ENCODE measurements at places on chromosomes 3 and 15. TPM values are rescaled to one million over a fixed set of nuclear protein-coding genes. Genes with fewer than 3 reads are reported as not detected.
A peak's percentile ranks its signal among the peaks of the same experiment; 100 is the strongest.

Gene IFRD2
- 90.2 TPM for total RNA-seq

Gene APOD
- 0.97 TPM for total RNA-seq

- H3K27ac ChIP-seq: peak overlapping the region; percentile 98
- H3K4me1 ChIP-seq: peaks cover 74% of the 10 kb centered on the region
- H3K4me3 ChIP-seq: peak overlapping the region; percentile 52
- no peaks in the 10 kb centered on the region for H3K27me3 ChIP-seq
- DNase-seq: peak; percentile 91
- peaks cover 3% of the 10 kb centered on the region for H3K36me3 ChIP-seq
These were observed 414.9 kb downstream of the RBMS3 start for GRCh38 chr3:29695643-29696198.

- peak overlapping the region; percentile 17 for H3K27ac ChIP-seq
- H3K4me3 ChIP-seq: no peak overlapping the region
- DNase-seq: peak; percentile 47
- H3K27me3 ChIP-seq: no peaks in the 10 kb centered on the region
- H3K36me3 ChIP-seq: peaks cover 33% of the 10 kb centered on the region
These were observed 39.0 kb downstream of the CMSS1 start for GRCh38 chr3:99856437-99857220.

DNA sequence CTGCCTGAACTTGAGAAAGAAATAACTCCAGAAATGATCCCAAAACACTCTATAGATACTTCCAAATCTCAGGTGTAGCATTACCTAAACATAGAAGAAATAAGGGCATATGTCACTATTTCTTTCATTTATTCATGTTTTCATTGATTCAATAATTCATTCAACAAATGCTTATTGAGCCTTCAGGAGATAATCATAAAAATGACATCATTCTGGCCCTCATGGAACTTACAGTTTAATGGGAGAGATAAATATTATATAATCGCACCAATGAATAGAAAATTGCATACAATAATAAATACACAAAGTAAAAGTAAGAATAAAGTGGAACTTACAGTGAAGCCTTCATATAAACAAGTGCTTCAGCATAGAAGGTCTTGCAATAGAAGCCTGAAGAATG is 58.1 kb upstream of the NR2F2 start:
- no peak for DNase-seq
- no peak overlapping the region for H3K27ac ChIP-seq
- H3K36me3 ChIP-seq: no peaks in the 10 kb centered on the region
- H3K27me3 ChIP-seq: no peaks in the 10 kb centered on the region

- no peaks in the 10 kb centered on the region for H3K27me3 ChIP-seq
- H3K4me1 ChIP-seq: peaks cover 9% of the 10 kb centered on the region
- no peak overlapping the region for H3K27ac ChIP-seq
- H3K36me3 ChIP-seq: no peaks in the 10 kb centered on the region
- H3K4me3 ChIP-seq: no peak overlapping the region
These were observed 44.8 kb downstream of the SLC25A26 start for GRCh38 chr3:66265649-66266048.

GRCh38 chr15:85004550-85004949 is 22.9 kb downstream of the PDE8A start:
- H3K4me3 ChIP-seq: no peak overlapping the region
- H3K36me3 ChIP-seq: no peaks in the 10 kb centered on the region
- H3K4me1 ChIP-seq: no peaks in the 10 kb centered on the region
- H3K27ac ChIP-seq: no peak overlapping the region

DNA sequence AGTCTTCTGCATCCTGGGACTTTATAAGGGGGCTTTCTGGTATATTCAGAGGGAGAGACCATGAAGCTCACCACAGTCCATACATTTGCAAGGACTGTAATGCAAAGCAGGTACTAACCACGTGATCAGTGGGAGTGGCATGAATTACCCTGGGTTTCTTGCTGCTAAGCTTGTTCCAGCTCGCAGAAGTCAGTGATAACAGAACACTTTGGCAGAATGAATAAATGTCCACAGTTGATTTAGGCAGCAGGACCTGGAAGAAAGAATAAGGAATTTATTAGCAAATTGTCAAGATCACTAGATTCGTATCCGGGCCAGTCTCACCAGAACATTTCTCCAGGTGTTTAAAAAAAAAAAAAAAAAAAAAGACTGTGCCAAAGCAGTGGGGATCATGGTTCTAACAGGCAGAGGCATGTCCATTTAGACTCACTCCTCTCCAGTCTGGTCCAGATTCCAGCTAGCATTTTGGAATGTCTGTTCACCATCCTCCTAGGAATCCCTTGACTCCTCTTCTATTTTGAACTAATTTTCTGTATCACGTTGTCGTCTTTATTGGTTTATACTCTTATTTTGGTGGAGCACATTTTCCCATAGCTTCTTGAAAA is 24.5 kb downstream of the HHLA2 start:
- H3K27ac ChIP-seq: no peak overlapping the region
- no peaks in the 10 kb centered on the region for H3K36me3 ChIP-seq
- H3K27me3 ChIP-seq: no peaks in the 10 kb centered on the region
- H3K4me3 ChIP-seq: no peak overlapping the region
- no peak for DNase-seq

DNA sequence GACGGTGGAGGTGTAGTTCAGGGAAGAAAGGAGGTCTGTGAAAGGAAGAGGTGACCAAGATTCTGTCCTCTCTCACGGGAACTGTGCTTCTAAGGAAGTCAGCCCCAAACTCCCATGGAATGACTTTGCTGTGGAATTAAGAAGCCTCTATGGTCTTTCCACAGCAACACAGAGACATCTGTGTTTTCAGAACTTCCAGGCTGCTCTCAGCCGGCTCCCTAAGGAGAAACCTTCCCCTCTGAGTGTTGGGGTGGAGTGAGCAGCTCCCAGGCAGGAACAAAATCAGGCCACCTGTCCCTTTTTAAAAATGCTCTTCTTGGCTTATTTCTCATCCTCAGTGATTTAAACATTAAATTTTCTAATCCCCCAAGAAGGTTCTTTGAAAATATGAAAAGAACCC is 53.3 kb upstream of the SNRK start:
- no peak overlapping the region for H3K27ac ChIP-seq
- no peak overlapping the region for H3K4me3 ChIP-seq
- no peaks in the 10 kb centered on the region for H3K27me3 ChIP-seq
- H3K36me3 ChIP-seq: no peaks in the 10 kb centered on the region
- H3K4me1 ChIP-seq: peaks cover 11% of the 10 kb centered on the region
- DNase-seq: no peak

DNA sequence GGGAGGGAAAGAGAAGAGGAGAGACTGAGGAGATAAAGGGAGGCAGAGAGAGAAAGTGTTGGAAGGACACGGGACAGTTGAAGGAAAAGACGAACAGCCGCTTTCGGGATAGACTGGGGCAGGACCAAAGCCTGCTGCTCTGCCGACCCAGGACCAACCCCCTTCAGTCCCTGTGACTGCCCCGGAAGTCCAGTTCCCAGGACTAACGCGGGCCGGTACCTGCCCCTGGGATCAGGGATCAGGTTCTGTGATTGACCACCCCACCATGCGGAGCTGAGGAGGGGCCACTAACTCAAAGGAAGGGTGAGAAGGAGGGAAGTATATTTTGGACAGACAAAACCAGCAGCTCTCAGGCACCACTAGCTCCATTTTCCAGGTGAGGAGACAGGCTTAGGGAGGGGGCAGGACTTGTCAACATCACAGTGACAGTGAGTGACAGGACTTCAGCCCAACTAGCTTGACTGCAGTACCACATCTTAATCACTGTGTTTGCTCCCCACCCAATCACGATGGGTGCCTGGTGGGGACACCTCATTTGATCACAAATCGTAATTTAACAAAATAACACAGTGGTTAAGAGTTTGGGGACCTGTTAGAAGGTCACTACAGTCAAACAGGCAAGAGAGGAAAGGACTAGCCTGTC is 9.8 kb upstream of the EPHB3 start:
- H3K4me1 ChIP-seq: no peaks in the 10 kb centered on the region
- H3K27ac ChIP-seq: no peak overlapping the region
- no peaks in the 10 kb centered on the region for H3K36me3 ChIP-seq
- H3K4me3 ChIP-seq: no peak overlapping the region

GRCh38 chr3:58234516-58234931 is 3.1 kb upstream of the ABHD6 start:
- no peaks in the 10 kb centered on the region for H3K4me1 ChIP-seq
- DNase-seq: peak; percentile 73
- peaks cover 16% of the 10 kb centered on the region for H3K27me3 ChIP-seq
- no peak overlapping the region for H3K4me3 ChIP-seq

- no peaks in the 10 kb centered on the region for H3K36me3 ChIP-seq
- peak; percentile 81 for DNase-seq
- H3K4me1 ChIP-seq: peaks cover 20% of the 10 kb centered on the region
- no peaks in the 10 kb centered on the region for H3K27me3 ChIP-seq
These were observed 13.0 kb upstream of the MAPK6 start for GRCh38 chr15:52005748-52006701.

GRCh38 chr3:196055683-196056270 is 26.1 kb downstream of the TFRC start:
- H3K36me3 ChIP-seq: peaks cover 69% of the 10 kb centered on the region
- H3K4me1 ChIP-seq: no peaks in the 10 kb centered on the region
- no peak overlapping the region for H3K4me3 ChIP-seq
- no peak for DNase-seq
- H3K27ac ChIP-seq: no peak overlapping the region

GRCh38 chr15:63596676-63597037 is 530 bp upstream of the FBXL22 start:
- no peaks in the 10 kb centered on the region for H3K36me3 ChIP-seq
- H3K27ac ChIP-seq: peak overlapping the region; percentile 25
- H3K27me3 ChIP-seq: no peaks in the 10 kb centered on the region
- peak; percentile 55 for DNase-seq
- H3K4me3 ChIP-seq: no peak overlapping the region
- peaks cover 19% of the 10 kb centered on the region for H3K4me1 ChIP-seq

DNA sequence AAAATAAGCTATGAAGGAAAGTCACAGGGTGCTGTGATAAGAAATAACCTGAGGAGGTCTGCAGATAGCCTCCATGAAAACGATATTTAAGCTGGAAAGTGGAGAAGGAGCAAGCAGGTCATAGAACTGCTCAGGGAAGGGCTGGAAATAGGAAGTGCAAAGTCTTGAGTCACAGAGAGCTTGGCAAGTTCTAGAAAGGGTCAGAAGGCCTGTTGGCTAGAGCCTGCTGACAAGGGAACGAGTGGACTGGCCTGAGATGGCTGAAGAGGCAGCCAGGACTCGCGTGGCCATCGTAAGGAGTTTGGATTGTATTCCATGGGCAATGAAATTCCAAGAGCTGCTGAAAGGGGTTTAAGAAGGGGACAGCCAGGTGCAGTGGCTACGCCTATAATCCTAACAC is 64.7 kb upstream of the IL12A start:
- H3K4me3 ChIP-seq: no peak overlapping the region
- peaks cover 34% of the 10 kb centered on the region for H3K4me1 ChIP-seq
- H3K27ac ChIP-seq: no peak overlapping the region

- H3K36me3 ChIP-seq: no peaks in the 10 kb centered on the region
- H3K4me1 ChIP-seq: no peaks in the 10 kb centered on the region
- no peaks in the 10 kb centered on the region for H3K27me3 ChIP-seq
- H3K27ac ChIP-seq: no peak overlapping the region
- H3K4me3 ChIP-seq: no peak overlapping the region
- DNase-seq: no peak
These were observed 204.8 kb downstream of the RSRC1 start for GRCh38 chr3:158314426-158315357.

Data from GM23248 (cell line).